ENCODE measurements at places on chromosomes 7 and 10.
A peak's percentile ranks its signal among the peaks of the same experiment; 100 is the strongest.

GRCh38 chr7:158123214-158123613 lies 464.4 kb downstream of the PTPRN2 start:
- H3K4me3 ChIP-seq, result no peak overlapping the region
- no peaks in the 10 kb centered on the region for H3K4me1 ChIP-seq
- H3K27me3 ChIP-seq, result no peaks in the 10 kb centered on the region
- no peak for DNase-seq
- no peak overlapping the region for H3K27ac ChIP-seq
- no peaks in the 10 kb centered on the region for H3K36me3 ChIP-seq

- H3K27ac ChIP-seq, result no peak overlapping the region
- peaks cover 65% of the 10 kb centered on the region for H3K27me3 ChIP-seq
- H3K36me3 ChIP-seq, result peaks cover 15% of the 10 kb centered on the region
- no peak overlapping the region for H3K4me3 ChIP-seq
- no peak for DNase-seq
Measured at GRCh38 chr10:96092999-96093767, 36.9 kb upstream of the ZNF518A start.

DNA sequence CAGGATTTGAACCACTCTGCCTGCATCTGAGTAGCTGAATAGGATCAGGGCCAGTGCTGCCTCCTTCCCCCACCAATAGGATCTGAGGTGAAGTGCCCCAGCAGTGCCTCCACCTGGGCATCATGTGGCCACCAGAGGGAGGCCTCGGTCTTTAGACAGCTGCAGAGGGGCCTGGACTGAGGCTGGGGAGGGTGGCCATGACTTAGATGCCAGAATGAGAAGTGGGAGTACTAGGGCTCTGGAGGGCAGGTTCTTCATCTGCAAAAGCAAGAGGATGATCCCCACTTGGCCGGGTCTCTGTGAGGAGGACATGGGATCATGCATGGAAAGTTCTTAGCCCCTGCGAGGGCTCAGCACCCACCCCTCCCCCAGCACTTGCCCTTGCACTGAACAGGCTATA lies 56.9 kb downstream of the NEUROG3 start:
- H3K36me3 ChIP-seq, result no peaks in the 10 kb centered on the region
- peak; percentile 59 for DNase-seq
- no peak overlapping the region for H3K27ac ChIP-seq
- peaks cover 23% of the 10 kb centered on the region for H3K27me3 ChIP-seq

GRCh38 chr10:116769791-116770190 lies 27.4 kb upstream of the HSPA12A start:
- H3K27me3 ChIP-seq, result no peaks in the 10 kb centered on the region
- peaks cover 37% of the 10 kb centered on the region for H3K4me1 ChIP-seq
- H3K27ac ChIP-seq, result no peak overlapping the region
- no peaks in the 10 kb centered on the region for H3K36me3 ChIP-seq
- H3K4me3 ChIP-seq, result no peak overlapping the region

DNA sequence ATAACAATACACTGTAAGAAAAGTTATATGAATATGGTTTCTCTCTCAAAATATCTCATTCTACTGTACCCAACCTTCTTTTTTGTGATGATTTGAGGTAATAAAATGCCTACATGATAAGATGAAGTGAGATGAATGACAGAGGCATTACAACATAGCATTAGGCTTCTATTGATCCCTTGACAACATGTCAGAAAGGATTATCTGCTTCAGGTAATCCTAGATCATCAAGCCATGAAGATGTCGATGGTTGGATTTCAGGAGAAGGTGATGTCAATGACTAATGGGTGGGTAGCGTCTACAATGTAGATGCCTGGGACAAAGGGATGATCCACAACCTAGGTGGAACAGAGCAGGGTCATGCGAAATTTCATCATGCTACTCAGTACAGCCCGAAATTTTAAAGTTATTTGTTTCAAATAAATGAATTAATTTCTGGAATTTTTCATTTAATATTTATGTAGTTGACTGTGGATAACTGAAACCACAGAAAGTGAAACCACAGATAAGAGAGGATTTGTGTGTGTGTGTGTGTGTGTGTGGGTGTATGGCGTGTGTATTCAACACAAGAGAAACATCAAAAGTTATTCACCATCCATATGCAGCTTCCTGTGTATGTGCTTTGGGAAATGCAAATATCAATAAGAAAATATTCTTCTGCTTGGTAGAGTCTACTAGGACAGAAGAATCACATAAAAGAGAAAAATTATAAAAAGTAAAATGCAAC lies 77.0 kb downstream of the MAGI2 start:
- H3K27ac ChIP-seq, result no peak overlapping the region
- H3K4me3 ChIP-seq, result no peak overlapping the region
- H3K27me3 ChIP-seq, result peaks cover 81% of the 10 kb centered on the region
- DNase-seq, result no peak
- H3K36me3 ChIP-seq, result no peaks in the 10 kb centered on the region

GRCh38 chr10:129660569-129660968 lies 193.5 kb downstream of the MGMT start:
- DNase-seq, result no peak
- H3K27me3 ChIP-seq, result no peaks in the 10 kb centered on the region
- peaks cover 6% of the 10 kb centered on the region for H3K4me1 ChIP-seq
- H3K4me3 ChIP-seq, result no peak overlapping the region
- H3K36me3 ChIP-seq, result no peaks in the 10 kb centered on the region

DNA sequence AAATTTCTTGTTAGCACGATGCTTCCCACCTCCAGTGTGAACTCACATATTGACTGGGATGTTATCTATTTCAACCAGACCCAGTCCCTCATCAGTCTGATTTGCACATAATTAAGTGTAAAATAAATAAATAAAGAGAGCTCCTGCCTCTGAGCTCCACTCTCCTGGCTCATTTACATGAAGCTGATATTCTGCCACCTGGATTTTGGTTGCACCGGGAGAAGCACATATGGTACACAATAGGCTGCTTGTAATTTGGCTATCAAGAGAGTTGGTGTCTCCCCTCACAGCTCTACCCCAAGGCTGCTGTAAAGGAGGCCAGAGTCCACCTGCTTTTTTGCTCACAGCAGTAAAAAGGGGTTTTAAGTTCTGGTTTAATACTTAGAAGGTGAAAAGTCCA lies 610.5 kb downstream of the KCNMA1 start:
- H3K36me3 ChIP-seq, result no peaks in the 10 kb centered on the region
- no peak overlapping the region for H3K27ac ChIP-seq
- no peaks in the 10 kb centered on the region for H3K4me1 ChIP-seq
- H3K4me3 ChIP-seq, result no peak overlapping the region
- no peaks in the 10 kb centered on the region for H3K27me3 ChIP-seq
- DNase-seq, result no peak
